Endothelial cell of coronary artery (primary cell): ENCODE measurements at places on chromosomes 11 and 22. TPM values are rescaled to one million over a fixed set of nuclear protein-coding genes. Genes with fewer than 3 reads are reported as not detected.

OR2AG2 gene
- 0.09 and 0.18 TPM in 2 replicates for total RNA-seq

FGF4 gene
- not detected in 2 replicates for total RNA-seq

PAMR1 gene
- 0.18 and 0.56 TPM in 2 replicates for total RNA-seq

APOC3 gene
- not detected in 2 replicates for total RNA-seq

KBTBD3 gene
- total RNA-seq, result 3.6 and 4.4 TPM in 2 replicates

TMEM121B gene
- total RNA-seq, result 0.09 and 0.36 TPM in 2 replicates

HEPN1 gene
- 0.09 TPM in 1 of 2 replicates, not detected in the other for total RNA-seq

TUBA8 gene
- total RNA-seq, result 0.94 and 17.3 TPM in 2 replicates

RCE1 gene
- total RNA-seq, result 13.1 and 15.2 TPM in 2 replicates

IGLL5 gene
- total RNA-seq, result not detected in 2 replicates

UPK3A gene
- total RNA-seq, result not detected in 2 replicates

TPBGL gene
- under 0.01 TPM in 1 of 2 replicates, not detected in the other for total RNA-seq

CHEK2 gene
- total RNA-seq, result 10.5 and 11.1 TPM in 2 replicates

RTN4R gene
- total RNA-seq, result 0.19 and 0.54 TPM in 2 replicates

CD3G gene
- total RNA-seq, result not detected in 2 replicates

CASP5 gene
- 0.09 TPM in 1 of 2 replicates, not detected in the other for total RNA-seq

DLAT gene
- total RNA-seq, result 30.9 and 34.5 TPM in 2 replicates

TTLL1 gene
- 10.9 and 11.7 TPM in 2 replicates for total RNA-seq

MRGPRX3 gene
- total RNA-seq, result 0.09 TPM in 1 of 2 replicates, not detected in the other

MS4A3 gene
- not detected in 2 replicates for total RNA-seq

SLN gene
- 0.09 TPM in 1 of 2 replicates, not detected in the other for total RNA-seq

RFPL1 gene
- total RNA-seq, result not detected in 2 replicates

APOBEC3B gene
- total RNA-seq, result 0.38 and 1.3 TPM in 2 replicates
